Activated CD8-positive, alpha-beta T cell treated with anti-CD3 and anti-CD28 coated beads, Interleukin-2, amount 10 ng/mL, durations not matched to agents 7 days and 5 days (primary cell): ENCODE measurements at places on chromosomes 2 and 18. TPM values are rescaled to one million over a fixed set of nuclear protein-coding genes. Genes with fewer than 3 reads are reported as not detected.
A peak's percentile ranks its signal among the peaks of the same experiment; 100 is the strongest.

DNA sequence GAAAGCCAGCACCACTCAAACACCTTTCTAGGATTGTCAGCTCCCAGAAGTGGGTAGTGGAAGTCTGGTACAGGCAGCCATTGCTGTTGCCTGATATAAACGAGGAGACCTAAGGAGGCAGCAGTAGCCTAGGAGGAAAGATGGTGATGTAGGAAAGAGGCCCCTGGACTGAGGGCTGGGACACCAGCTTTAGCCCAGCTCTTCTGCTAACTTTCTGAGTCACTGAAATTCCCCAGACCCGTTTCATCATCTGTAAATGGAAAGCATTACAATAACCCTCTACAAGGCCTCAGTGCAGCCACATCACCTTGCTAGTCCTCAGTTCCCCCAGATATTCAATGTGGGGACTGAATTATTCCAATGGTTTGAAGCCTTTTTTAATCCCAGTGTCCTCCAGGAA, 336.5 kb downstream of the TNS1 start:
- H3K27me3 ChIP-seq = no peaks in the 10 kb centered on the region
- DNase-seq = no peak
- H3K36me3 ChIP-seq = no peaks in the 10 kb centered on the region
- no peak overlapping the region for H3K4me3 ChIP-seq
- peaks cover 4% of the 10 kb centered on the region for H3K4me1 ChIP-seq
- H3K27ac ChIP-seq = no peak overlapping the region

- peaks cover 78% of the 10 kb centered on the region for H3K36me3 ChIP-seq
- peaks cover 77% of the 10 kb centered on the region for H3K4me1 ChIP-seq
- no peaks in the 10 kb centered on the region for H3K27me3 ChIP-seq
- peak overlapping the region; percentile 95 for H3K27ac ChIP-seq
- peak overlapping the region; percentile 70 for H3K4me3 ChIP-seq
Measured at GRCh38 chr2:74205596-74205995, 7.2 kb downstream of the MTHFD2 start.

Gene GCKR
- not detected for total RNA-seq

Gene BOLL
- not detected for total RNA-seq

- peak; percentile 52 for DNase-seq
- H3K27ac ChIP-seq = peak overlapping the region; percentile 98
- H3K27me3 ChIP-seq = no peaks in the 10 kb centered on the region
- peak overlapping the region; percentile 97 for H3K4me3 ChIP-seq
Measured at GRCh38 chr2:126658319-126658904, 2.5 kb downstream of the GYPC start.

- H3K27ac ChIP-seq = no peak overlapping the region
- H3K27me3 ChIP-seq = peaks cover 40% of the 10 kb centered on the region
- H3K4me1 ChIP-seq = no peaks in the 10 kb centered on the region
Measured at GRCh38 chr18:50161597-50162205, 33.2 kb downstream of the MYO5B start.

- H3K27ac ChIP-seq = no peak overlapping the region
- H3K36me3 ChIP-seq = no peaks in the 10 kb centered on the region
- no peaks in the 10 kb centered on the region for H3K27me3 ChIP-seq
- H3K4me3 ChIP-seq = no peak overlapping the region
Measured at GRCh38 chr2:75289771-75290170, 90.5 kb upstream of the TACR1 start.

GRCh38 chr18:70693246-70693645, 404.4 kb downstream of the SOCS6 start:
- H3K4me3 ChIP-seq = no peak overlapping the region
- no peaks in the 10 kb centered on the region for H3K4me1 ChIP-seq
- no peak for DNase-seq
- H3K27ac ChIP-seq = no peak overlapping the region

Gene CD226
- total RNA-seq = 52.2 TPM

DNA sequence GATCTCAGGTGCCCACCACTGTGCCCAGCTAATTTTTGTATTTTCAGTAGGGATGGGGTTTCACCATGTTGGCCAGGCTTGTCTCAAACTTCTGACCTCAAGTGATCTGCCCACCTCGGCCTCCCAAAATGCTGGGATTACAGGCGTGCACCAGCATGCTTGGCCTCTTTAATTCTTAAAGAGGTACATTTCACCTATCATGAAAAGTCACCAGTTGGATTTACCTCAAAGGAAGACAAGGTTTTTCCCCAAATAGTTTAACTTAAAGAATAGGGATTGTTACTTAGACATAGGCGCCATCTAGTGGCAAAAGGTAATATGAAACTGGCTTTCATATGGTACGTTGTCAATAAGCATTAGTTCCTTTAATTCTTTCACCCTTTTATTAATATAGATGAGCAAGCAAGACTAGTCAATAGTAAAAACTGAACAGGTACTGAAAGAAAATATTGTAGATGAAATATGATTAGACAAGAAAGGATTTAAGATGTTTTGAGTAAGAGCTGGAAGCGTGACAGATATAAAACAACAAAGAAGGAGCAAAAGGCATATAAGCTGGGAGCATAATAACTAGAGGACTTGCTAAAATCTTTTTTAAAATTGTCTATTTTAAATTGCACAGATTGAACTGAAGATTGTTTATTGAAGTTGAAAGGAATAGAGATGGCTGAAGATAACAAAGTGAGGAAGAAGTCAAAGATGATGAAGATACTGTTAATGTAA, 35.0 kb upstream of the PSMD14 start:
- DNase-seq = peak; percentile 55
- H3K27me3 ChIP-seq = peaks cover 23% of the 10 kb centered on the region
- H3K4me3 ChIP-seq = no peak overlapping the region
- no peaks in the 10 kb centered on the region for H3K36me3 ChIP-seq
- H3K27ac ChIP-seq = no peak overlapping the region

- H3K4me3 ChIP-seq = no peak overlapping the region
- DNase-seq = no peak
- no peaks in the 10 kb centered on the region for H3K27me3 ChIP-seq
- no peaks in the 10 kb centered on the region for H3K36me3 ChIP-seq
- no peaks in the 10 kb centered on the region for H3K4me1 ChIP-seq
Measured at GRCh38 chr2:173307293-173307692, 47.4 kb upstream of the CDCA7 start.

DNA sequence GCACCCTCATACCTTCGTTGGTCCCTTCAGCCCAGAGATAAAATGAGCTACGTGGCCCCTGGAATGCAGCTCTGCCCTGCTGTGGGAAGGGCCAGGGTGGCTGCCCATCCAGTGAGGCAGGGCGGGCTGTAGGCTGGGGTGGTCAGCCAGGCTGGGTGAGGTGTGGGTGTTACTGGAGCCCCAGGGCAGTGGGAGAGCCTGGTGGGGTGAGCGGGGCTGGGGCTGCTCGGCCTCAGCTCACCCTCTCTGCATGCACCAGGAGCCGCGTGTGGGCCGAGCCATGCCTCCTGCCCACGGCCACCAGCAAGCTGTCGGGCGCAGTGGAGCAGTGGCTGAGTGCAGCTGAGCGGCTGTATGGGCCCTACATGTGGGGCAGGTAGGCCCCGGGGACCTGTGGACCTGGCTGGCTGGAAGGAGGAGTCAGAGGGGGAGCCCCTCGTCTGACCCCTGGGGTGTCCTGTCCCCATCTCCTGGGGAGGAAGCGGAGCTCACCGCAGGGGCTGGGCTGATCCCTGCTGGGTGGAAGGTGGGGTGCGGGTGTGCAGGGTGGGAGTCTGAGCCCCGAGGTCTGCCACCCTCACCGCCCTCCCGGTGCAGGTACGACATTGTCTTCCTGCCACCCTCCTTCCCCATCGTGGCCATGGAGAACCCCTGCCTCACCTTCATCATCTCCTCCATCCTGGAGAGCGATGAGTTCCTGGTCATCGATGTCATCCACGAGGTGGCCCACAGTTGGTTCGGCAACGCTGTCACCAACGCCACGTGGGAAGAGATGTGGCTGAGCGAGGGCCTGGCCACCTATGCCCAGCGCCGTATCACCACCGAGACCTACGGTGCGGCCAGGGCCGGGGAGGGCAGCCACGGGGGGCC, 5.5 kb downstream of the RNPEPL1 start:
- no peak overlapping the region for H3K27ac ChIP-seq
- peaks cover 29% of the 10 kb centered on the region for H3K4me1 ChIP-seq
- no peak overlapping the region for H3K4me3 ChIP-seq
- no peak for DNase-seq
- H3K36me3 ChIP-seq = peaks cover 35% of the 10 kb centered on the region
- H3K27me3 ChIP-seq = no peaks in the 10 kb centered on the region

DNA sequence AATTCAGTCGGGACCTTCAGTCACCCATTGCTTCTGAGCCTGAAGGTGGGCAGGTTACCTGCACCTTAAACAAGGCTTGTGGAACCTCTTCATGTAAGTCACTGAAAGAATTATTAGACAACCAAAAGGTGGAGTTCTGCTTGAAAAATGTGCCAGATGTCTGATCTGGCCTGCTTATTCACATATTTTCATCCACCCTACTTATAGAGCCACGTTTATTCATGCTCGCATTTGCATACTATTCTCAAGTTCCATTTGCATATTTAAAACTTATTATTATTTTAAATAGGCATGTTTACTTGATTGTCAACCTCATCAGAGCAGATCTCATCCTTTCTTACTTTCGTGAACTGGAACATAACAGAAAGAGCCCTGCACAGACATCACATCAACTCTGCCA, 140.0 kb upstream of the NABP1 start:
- no peak for DNase-seq
- no peak overlapping the region for H3K27ac ChIP-seq
- H3K36me3 ChIP-seq = no peaks in the 10 kb centered on the region
- H3K4me1 ChIP-seq = no peaks in the 10 kb centered on the region

Gene ERFE
- total RNA-seq = 0.50 TPM

DNA sequence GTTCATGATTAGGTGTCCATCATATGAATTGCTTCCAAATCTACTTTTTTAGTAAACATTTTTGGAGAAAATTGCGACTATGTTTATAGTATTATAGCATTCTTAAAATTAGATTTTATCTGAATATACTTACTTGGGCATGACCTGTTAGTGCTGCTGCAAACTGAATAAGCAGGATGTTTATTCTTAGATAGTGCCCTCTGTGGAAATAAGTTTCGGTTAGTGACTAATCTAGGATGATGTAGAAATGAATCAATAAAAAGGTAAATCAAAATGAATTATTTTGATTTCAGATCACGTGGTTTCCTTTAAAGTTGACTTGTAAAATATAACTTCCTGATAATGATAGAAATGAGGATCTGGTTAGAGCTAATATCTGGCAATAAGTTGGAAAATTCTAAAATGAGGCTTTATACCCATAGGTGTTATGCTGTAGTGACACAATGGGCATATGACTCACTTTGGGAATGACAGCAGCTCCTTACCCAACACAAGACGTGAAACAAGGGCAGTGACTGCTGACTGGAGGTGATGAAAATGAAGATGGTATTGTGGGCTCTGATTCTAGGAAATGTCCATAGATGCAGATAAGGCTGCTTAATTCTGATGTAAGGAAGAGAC, 165.8 kb upstream of the TCF4 start:
- H3K27me3 ChIP-seq = no peaks in the 10 kb centered on the region
- H3K4me3 ChIP-seq = no peak overlapping the region
- no peak for DNase-seq
- no peaks in the 10 kb centered on the region for H3K4me1 ChIP-seq
- no peak overlapping the region for H3K27ac ChIP-seq
- no peaks in the 10 kb centered on the region for H3K36me3 ChIP-seq

Gene EMILIN2
- 34.6 TPM for total RNA-seq

DNA sequence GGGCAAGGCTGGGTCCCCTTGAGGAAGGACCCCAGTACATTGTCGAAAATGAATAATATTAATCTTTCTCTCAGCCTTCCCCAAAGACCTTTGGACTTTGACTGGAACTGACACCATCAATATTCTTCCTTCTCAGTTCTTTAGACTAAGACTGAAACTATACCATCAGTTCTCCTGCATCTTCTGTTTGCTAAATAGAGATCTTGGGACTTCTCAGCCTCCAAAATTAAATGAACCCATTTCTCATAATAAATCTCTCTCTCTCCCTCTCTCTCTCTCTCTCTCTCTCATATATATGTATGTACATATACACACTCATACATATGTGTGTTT, 39.7 kb upstream of the VRK2 start:
- no peak overlapping the region for H3K4me3 ChIP-seq
- no peaks in the 10 kb centered on the region for H3K27me3 ChIP-seq
- no peaks in the 10 kb centered on the region for H3K4me1 ChIP-seq
- H3K27ac ChIP-seq = no peak overlapping the region
- DNase-seq = no peak

DNA sequence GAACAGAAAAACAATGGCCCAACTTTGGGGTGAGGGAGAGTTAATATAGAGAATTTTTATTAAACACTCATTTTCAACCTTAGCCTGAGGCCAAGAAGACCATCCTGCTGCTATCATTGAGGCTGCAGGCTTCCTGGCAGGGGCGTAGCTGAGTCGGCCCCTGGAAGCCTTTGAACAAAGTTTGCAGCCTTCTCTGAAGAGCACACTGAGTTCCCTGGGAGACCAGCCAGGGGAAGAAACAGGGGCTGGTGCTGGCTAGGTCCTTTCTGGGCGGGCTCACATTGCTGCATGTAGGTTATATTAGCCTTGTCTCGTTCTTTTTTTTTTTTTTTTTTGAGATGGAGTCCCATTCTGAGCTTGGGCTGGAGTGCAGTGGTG, 126.8 kb upstream of the HS6ST1 start:
- peaks cover 4% of the 10 kb centered on the region for H3K27me3 ChIP-seq
- H3K4me1 ChIP-seq = no peaks in the 10 kb centered on the region
- no peak overlapping the region for H3K4me3 ChIP-seq
- DNase-seq = no peak

DNA sequence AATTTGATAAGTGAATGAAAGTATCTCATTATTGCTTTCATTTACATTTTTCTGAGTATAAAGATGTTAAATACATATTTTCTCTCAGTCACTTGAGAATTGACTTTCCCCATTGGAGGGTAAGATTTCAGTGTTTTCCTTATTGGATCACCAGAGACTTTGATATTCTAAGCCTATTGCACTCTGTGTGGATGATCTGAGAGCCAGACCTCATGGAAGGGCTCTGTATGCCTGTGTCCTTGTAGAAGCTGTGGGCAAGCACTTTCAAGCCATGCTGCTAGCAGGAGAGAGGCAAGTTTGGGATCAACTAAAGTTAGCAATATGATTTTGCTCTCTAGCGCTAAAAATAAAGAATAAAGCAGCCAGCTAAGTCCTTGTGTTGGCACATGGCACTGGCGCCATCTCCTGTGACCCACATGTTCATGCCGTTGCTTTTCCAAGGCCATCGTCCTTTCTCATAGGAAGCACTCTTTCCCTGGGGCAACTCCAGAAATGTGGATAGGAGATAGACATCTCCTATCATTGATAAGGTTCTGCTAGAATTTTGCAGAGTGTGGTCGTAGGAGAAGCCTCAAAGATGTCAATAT, 72.6 kb downstream of the AOX1 start:
- no peak overlapping the region for H3K27ac ChIP-seq
- no peak for DNase-seq
- H3K4me3 ChIP-seq = no peak overlapping the region

- no peaks in the 10 kb centered on the region for H3K27me3 ChIP-seq
- no peak for DNase-seq
- H3K27ac ChIP-seq = no peak overlapping the region
- no peak overlapping the region for H3K4me3 ChIP-seq
Measured at GRCh38 chr2:49780949-49781348, 626.6 kb upstream of the FSHR start.
